Adipocyte (in vitro differentiated cells): ENCODE measurements at places on chromosomes 1 and 21.
A peak's percentile ranks its signal among the peaks of the same experiment; 100 is the strongest.

- DNase-seq, result peak; percentile 80
Observed at GRCh38 chr1:243848858-243849420, 1.1 kb downstream of the AKT3 start.

GRCh38 chr1:101846820-101847219, 149.9 kb downstream of the OLFM3 start:
- no peak for DNase-seq

DNA sequence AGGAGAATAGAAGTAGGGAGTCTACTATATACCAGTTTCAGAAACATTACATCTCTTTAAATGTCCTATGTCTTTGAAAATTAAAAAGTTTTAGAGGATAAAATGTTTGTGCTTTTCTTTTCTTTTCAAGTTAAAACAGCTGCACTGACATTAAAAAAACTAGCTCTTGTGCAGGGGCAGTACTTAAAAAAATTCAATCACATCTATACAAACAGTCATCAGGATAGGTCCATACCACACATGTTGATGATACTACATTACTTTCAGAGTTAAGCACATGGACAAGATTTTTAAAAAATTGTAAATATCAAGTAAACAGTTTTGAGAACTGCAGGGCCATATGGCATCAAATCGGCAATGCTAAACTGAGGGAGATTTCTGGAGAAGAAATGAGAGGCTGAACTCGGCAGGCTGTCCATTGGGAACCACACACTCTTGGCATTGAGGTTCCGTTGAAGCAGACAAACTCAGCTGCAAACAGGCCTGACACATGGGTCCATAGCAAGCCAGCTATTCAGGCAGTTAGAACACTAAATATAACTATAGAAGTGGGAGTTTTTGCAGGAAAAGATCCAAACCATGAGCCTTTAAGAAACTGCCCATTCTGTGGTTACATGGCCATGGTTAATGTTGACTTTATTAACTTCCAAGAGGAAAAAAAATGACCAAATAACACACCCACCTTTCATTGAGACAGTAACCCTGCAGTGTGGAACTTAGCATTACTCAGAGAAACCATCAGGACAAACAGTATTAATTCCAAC, 84.5 kb upstream of the BCL10 start:
- DNase-seq, result peak; percentile 42

GRCh38 chr1:156420205-156421061, 51.4 kb downstream of the RHBG start:
- no peak for DNase-seq

DNA sequence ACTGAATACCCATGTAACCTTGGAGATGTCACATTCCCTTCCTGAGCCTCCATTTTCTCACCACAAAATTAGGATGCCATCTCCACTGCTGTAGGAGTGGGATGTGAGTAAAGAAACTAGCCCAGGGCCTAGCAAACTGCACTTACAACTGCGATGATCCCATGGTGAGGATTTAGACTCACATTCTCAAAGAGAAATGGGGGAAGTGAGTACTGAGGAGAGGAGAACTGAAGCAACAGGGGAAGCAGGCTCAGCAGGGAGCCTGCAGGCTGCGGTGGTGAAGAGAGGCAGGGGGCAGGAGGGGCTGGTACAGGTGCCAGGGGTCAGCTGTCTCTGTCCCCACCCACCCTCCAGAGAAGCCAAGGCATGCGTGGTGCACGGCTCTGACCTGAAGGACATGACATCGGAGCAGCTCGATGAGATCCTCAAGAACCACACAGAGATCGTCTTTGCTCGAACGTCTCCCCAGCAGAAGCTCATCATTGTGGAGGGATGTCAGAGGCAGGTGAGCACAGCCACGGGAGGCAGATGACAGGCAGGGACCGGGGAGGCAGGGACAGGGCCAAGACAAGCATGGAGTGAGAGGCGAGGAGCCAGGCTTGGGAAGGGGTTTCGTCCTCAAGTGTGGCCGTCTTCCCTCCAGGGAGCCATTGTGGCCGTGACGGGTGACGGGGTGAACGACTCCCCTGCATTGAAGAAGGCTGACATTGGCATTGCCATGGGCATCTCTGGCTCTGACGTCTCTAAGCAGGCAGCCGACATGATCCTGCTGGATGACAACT, 16.4 kb upstream of the ATP1A4 start:
- no peak for DNase-seq

DNA sequence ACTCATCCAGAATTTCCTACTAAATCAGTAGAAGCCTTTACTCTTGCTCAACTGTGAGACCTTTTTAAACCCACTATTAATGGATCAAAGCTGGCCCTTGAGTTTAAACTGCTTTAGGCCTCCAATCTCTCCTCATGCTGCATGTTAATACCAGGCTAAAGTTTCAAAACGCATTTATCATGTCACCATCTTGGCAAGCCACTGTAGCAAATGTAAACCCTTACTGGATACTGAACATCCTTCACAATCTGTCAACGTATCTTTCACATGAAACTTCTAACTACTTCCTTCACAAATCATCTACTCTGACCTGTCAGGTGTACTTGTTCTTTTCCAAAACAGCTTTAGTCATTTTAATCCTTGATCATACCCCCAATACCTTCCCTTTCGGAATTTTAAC, 3.0 kb downstream of the PAXBP1 start:
- DNase-seq, result no peak

DNA sequence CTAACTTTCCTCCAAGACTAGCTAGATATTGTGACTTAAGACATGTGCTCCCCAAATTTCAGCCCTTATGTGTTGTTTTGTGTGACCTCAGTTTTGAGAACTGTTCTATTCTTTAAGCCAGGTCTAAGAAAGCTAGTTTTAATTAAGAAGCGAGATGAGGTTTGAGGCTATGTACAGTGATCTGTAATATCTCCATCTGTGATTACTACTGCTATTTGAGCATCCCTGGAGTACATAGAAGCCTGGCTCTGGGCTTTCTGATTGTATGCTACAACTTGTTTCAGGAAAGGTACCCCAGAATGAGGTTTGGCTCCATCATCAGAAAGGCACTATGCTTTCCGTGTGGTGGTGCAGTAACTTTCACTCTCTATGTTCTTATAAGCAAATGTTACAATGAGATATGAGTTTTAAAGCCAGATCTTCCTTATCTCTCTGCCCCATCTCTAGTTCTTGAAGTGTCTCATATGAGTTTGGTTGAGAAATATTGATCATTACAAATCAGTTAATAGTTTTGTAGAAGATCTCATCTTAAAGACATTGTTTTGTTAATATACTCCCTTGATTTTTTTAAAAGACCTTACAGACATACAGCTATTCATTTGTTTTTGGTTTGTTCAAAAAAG, 605 bp downstream of the RGS4 start:
- DNase-seq, result peak; percentile 41

DNA sequence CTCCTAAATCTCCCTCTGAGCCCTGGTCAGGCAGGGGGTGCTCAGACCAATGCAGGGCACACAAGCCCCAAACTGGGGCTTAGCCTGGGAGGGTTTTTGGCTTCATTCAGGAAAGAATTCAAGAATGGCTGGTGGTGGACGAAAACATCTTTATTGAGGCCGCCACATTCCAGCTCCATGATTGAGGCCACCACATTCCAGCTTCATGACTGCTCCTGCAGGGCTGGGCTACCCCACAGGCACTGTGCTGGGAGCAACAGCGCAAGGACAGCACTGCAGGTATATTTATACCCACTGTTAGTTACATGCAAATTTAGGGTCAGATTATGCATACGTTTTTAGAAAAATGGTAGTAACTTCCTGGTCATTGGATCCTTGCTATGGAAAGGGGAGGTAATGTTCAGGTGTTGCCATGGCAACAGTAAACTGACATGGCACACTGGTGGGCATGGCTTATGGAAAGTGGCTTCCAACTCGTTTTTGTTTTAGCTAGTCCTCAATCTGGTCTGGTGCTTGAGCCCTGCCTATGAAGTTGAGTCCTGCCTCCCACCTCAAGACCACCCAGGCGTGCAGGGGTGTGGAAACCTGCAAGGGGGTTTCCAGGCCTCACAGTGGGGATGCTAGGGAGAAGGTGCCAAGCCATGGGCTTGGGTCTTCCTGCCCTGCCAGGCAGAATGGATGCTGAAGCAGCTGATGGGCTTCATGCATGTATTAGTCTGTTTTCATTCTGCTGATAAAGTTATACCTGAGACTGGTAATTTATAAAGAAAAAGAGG, 348.7 kb upstream of the AJAP1 start:
- no peak for DNase-seq

- no peak for DNase-seq
Observed at GRCh38 chr1:194174528-194174927, 988.1 kb upstream of the B3GALT2 start.

DNA sequence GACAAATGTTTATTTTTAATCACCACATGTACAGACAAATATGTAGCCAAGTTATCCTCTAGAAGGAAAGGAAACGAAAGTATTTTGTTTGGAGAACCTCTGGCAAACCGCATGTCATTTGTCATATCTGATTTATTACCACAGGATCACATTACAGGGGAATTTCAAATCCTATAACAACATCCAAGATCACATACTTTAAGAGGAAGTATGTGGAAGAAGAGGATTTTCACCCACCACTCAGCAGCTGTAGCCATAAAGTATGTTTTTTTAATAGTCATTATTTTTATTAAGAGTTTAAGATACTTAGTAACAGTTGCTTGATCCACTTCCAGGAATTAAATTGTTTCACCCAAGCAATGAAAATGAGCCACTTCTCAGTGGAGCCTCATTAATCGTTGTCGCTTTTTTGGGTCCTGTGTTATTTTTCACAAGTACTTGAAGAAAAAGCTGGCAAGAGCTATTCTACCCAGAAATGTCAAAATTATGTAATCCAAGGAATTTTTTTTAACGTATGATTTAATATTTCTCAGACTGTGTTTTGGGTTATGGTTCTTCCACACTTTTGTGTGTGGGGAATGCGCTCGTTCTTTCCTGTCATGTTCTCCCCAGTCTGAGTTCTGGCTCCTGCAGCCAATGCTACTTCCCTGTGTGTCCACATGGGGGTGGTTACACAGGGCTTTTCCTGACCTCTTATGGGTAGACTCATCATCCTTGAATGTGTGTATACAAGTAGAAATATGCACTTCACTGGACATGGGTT, 6.9 kb downstream of the SERTAD4 start:
- DNase-seq, result peak; percentile 79

- peak; percentile 90 for DNase-seq
Observed at GRCh38 chr1:98053471-98054366, 132.9 kb upstream of the DPYD start.

DNA sequence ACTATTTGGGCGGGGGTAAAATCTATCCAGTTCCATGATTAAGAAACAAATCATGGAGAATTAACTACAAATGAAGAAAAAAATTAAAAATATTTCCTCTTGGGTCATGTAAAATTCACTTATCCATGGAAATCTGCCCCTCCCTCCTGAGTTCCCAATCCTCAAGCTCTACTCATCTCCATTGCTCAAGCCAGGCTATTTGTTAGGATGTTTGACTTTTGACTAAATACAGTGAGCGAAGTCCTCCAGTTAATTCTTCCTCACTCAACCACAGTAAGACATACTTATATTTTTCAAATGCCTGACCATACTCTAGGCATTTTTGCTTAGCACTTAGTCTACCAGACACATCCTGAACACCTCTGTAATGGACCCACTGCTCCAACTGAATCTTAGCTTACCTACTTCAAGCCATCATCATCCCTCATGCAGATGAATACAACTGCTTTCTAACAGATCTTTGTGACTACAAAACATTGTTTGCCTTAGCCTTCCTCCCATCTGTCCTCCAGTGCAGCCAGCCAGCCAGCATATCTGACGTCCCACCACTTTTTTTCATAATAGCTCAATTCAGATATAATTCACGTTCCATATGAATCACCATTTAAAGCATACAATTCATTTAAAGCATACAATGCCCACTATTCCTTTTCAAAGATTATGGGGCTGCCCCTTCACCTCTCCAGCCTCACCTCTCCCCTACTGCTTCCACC, 154.2 kb downstream of the RERE start:
- no peak for DNase-seq

- DNase-seq, result peak; percentile 82
Observed at GRCh38 chr1:220843481-220844011, 35.7 kb upstream of the HLX start.

GRCh38 chr1:27567971-27568299, 36.0 kb downstream of the AHDC1 start:
- DNase-seq, result no peak

- DNase-seq, result no peak
Observed at GRCh38 chr1:11761988-11762406, at the start of gene C1orf167. Gene C1orf167, plus strand, starts transcription at chr1:11762193. Its CDS starts 2,208 bp downstream, at chr1:11764401.

DNA sequence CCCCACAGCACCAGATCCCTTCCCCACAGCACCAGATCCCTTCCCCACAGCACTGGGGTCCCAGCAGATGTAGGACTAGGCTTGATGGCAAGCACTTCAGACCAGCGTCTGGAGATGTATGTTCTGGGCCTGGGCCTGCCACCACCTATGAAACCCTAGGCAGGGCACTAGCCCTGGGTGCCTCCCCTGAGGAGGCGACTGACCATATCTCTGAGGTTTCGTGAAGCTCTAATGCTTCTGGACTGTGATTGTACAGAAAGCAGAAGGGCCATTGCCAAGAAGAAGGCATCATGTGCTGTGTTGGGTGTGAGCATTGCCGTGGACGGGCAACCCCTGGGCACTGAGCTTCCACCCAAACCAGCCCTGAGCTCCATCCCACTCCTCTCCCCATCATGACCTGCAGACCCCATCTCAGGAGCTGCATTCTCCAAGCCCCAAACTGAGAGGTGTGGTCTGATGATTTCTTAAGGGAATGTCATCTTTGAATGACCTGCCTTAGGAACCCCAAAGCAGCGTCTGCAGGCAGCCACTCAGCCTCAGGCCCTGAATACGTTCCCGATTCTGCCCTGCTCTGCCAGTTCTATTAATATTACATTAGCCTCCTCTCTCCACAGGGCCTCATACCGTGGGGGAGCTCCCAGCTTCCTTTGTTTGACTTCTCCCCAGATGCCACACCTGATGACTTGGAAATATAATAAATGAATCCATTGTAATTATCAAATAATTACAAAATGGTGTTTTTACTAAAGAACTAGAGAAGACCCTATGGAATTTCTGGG, 163.4 kb downstream of the TRIM33 start:
- DNase-seq, result no peak

DNA sequence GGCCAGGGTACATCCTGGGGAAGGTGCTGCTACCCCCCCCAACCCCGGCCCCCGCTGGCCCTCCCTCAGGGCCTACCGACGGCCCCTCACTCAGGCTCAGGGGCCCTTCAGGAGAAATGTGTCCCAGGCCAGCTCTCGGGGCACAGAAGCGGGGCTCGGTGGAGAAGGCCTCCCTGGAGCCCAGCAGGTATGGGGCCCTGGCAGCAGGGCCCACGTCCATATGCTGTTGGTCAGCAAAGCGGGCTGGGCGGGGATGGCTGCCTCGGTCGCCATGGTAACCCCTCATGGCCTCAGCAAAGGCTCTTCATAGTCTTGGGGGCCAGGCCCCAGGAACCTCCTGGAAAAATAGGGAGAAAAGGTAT, 24.4 kb downstream of the DLGAP3 start:
- DNase-seq, result no peak

GRCh38 chr21:43302769-43303168, 124.2 kb downstream of the SIK1 start:
- no peak for DNase-seq

DNA sequence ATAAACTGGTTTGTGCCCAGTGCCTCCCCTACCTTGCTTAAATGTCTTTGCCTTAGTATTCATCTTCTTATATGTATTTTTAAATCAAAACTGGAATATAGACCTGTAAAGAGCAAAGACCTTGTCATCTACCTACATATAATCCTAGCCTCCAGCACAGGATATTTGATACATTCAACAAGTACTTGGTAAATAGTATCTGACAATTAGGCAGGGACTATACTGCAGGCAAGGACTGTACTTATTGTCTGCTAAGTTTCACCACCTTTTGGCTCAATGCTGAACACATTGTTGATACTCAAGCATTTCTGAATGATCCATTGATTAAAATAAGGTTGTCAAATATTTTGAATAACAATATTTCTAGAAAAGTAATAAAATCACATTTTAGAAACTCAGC, 96.4 kb downstream of the PKN2 start:
- no peak for DNase-seq
